ENCODE measurements at places on chromosomes 11 and 22. TPM values are rescaled to one million over a fixed set of nuclear protein-coding genes. Genes with fewer than 3 reads are reported as not detected.

SLC6A5 gene
- not detected for total RNA-seq

TBX1 gene
- total RNA-seq: not detected

FOSL1 gene
- total RNA-seq: 13.1 TPM

TEF gene
- total RNA-seq: 10.6 TPM

CRYBB2 gene
- not detected for total RNA-seq

BLID gene
- total RNA-seq: 17.8 TPM

SNX32 gene
- total RNA-seq: 1.2 TPM

CNTN5 gene
- not detected for total RNA-seq

MB gene
- total RNA-seq: not detected

Measured in articular chondrocyte of knee joint (primary cell).